ENCODE measurements at places on chromosomes 1 and 21.
A peak's percentile ranks its signal among the peaks of the same experiment; 100 is the strongest.

DNA sequence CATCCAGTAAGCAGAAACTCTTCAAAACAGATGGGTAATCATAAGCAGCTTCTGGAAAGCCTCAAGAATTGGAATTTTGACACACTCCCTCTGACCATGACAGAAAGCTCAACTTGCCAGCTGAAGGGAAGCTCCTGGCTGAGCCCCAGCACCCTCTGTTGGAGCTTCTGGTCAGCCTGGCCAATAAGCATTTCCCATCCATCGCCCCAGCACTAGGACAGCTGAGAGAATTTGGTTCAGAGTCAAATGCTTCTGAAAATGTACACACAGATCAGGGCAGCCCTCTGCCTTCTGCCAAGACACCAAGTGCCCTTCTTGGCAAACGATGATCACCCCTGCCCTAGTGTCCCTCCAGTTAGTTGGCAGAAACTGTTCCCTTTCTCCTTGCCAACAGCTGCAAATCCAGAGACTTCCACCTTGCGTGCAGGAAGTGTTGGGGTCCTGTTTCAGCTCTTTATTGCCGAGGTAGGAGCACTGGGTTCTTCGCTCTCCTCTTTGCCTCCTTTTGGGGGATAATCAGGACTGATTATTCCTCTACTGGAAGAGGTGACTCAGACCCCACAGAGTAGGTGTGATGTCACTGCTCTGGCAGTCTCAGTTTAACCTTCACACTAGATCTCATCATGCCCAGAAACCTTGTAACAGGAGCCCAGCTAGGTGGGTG is 11.9 kb downstream of the PIGV start:
- peak; percentile 81 for DNase-seq

- peak; percentile 9 for DNase-seq
These were observed 7.5 kb downstream of the MX2 start for GRCh38 chr21:41369105-41369919.

GRCh38 chr1:175146529-175147213 is 45.9 kb downstream of the KIAA0040 start:
- peak; percentile 48 for DNase-seq

- DNase-seq: no peak
These were observed 1.3 kb downstream of the FCGR2A start for GRCh38 chr1:161506336-161507223.

DNA sequence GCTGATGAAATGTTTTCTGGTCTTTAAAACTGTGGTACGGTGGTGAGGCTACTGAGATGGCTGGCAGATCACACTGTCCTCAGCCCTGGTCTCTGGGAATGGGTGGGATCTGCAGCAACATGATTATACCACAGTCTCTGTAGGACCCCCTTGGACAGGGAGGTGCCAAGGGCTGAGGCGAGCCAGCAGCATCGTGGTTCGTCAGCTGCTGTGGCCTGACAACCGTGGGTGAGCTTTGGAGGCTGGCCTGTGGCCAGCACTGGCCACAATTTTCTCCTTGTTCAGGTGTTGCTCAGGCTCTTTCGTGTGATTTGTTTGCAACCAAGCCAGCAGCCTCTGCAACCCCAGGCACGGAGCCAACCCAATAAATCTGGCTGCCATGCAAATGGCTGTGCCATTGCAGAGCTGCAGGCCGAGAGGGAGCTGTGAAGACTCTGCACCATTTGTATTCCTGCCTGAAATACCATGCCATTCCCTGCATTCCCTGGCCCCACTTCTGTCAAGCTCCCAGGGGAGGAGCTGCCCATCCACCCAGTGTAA is 70.9 kb downstream of the PCP4 start:
- DNase-seq: no peak

DNA sequence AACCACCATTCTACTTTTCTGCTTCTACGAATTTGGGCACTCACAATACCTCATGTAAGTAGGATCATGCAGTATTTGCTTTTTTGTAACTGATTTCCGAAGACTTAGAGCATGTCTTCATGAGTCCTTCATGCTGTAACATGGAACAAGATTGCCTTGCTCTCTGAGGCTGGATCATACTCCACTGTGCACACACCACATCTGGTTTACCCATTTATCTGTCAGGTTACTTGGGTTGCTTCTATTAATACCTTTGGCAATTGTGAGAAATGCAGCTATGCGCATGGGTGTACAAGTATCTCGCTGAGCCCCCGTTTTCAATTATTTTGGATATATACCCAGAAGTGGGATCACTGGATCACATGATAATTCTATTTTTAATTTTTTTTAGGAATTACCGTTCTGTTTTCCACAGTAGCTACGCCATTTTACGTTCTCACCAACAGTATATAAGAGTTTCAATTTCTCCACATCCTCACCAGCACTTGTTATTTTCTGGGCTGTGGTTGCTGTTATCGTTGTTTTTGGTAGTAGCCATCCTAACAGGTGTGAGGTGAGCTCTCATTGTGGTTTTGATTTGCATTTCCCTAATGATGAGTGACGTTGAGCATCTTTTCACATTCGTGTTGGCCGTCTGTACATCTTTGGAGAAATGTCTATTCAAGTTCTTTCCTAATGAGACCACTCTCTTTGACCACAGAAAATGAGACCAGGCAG is 10.7 kb upstream of the SLC2A5 start:
- no peak for DNase-seq

- peak; percentile 68 for DNase-seq
These were observed 671.6 kb upstream of the ZP4 start for GRCh38 chr1:238562341-238562740.

GRCh38 chr1:188129856-188130838 is 1301.4 kb downstream of the PLA2G4A start:
- DNase-seq: no peak

- no peak for DNase-seq
These were observed 37.1 kb downstream of the SLC30A1 start for GRCh38 chr1:211541720-211542477.

DNA sequence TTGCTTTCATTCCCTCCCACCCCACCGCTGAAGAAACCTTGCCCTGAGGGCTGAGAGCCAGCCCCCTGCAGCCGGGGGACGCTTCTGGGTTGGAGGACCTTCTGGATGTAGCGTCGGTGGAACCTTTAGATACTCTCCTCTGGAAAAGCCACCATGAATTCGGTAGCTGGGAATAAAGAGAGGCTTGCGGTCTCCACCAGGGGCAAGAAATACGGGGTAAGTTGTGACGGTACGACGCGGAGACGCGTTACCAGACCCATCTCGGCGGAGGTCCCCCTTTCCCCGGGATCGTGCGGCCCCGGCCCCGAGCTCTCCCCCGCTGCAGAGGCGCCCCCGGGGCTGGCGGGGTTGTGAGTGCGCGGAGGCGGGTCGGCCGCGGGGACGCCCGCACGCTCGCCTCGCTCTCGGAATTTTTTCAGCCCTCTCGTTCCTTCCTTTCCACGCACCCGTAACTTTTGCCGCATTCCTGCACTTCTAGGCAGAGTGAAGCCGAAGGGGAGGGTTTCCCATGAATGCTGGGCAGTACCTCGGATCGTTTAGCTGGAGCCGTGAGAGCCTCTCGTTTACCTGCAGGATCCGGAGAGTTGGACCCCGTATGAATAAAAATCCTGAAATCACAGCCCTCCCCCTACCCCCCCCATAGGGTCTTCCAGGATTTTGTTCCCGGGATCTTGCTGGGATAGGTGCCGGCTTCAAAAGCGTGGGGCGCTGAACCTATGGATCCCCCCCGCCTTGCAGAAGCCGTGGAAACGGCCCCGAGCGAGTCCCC is 671 bp downstream of the KIF26B start:
- DNase-seq: peak; percentile 35

GRCh38 chr1:150194381-150195031 is 41.4 kb downstream of the ANP32E start:
- DNase-seq: peak; percentile 89

GRCh38 chr21:38114717-38115333 is 142.0 kb upstream of the KCNJ15 start:
- DNase-seq: no peak

All from fibroblast of skin of abdomen (primary cell).